Substantia nigra (tissue), 51 donors: ENCODE measurements at places on chromosomes 6 and 20.

DNA sequence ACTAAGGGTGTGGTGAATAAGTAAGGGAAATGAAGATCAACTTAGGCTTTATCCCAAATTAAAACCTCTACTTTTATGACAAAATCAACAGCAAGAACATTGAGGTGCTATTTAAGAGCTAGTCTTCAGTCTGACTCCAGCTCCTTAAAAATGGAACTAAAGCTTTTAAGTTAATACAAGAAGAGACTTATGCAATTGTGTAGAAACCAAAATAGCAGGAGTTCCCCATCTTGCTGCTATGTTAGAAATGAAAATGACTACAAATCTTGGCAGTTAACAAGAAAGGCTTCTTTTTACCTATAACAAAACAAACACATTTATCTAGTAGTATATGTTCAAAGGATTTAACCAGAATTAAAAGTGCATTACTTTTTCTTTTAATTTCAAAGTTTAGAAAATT lies 25.7 kb downstream of the HMGN3 start:
- no peak for DNase-seq

- no peak for DNase-seq
Measured at GRCh38 chr20:8330785-8331695, 199.0 kb downstream of the PLCB1 start.

- no peak for DNase-seq
Measured at GRCh38 chr6:53837865-53838769, 43.3 kb downstream of the LRRC1 start.

DNA sequence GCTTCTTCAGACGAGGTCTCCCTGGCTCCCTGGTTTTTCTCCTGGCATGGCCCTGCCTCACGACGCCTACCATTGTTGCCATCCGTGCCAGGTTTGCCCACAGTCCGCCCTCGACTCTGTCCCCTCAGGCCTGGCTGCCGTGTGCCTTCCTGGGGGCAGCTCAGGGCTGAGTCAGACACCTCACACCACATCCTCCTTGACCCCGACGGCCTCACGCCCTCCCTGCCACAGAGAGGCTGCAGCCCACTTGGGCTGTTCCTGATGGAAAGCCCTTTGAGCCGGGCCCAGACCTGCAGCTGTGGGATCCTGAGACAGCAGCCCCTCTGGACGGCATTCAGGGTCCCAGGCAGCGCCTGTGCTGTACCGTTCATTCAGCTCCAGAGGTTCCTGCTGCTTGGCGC lies 108.3 kb downstream of the PSMB1 start:
- no peak for DNase-seq

- no peak for DNase-seq
Measured at GRCh38 chr6:116682334-116682712, 1.3 kb downstream of the KPNA5 start.

DNA sequence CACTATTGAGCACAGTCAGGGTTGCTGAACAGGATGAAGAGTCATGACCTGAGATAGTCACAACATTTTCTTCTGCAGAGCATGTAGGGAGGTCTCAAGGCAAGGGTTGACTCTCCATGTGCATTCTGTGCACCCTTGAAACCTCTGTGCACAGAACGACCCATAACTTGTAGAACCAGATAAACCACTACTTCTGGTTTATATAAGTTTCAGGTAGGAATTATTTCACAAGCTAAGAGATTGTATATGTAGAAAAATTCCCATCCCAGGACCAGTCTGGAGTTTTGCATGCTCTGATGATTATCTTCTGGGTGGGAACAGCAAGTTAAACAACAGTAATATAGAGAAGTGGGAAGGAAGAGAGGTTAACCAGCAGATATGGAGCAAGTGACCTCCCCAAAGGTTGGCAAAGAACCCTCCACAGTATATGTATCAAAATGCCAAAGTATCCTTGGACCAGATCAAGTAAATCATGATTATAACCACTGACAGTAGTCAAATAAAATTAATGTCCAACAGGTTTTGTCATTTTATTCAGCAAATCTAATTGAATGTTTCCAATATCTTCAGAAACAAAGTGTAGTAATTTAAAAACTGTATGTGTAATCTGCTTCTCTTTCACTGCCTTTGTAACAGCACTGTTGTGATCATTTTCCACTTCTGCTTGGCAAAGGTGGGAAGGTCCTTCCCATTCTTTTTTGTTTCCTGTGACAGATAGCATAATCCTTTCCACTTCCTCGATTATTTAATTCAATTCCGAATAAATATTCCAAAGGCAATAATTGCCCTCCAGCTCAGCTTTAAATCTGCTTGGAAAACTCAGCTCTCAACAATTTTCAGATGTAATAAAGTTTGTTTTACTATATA lies 104.4 kb downstream of the SYNE1 start:
- DNase-seq: no peak

GRCh38 chr20:40197691-40198090 lies 491.3 kb downstream of the MAFB start:
- no peak for DNase-seq

DNA sequence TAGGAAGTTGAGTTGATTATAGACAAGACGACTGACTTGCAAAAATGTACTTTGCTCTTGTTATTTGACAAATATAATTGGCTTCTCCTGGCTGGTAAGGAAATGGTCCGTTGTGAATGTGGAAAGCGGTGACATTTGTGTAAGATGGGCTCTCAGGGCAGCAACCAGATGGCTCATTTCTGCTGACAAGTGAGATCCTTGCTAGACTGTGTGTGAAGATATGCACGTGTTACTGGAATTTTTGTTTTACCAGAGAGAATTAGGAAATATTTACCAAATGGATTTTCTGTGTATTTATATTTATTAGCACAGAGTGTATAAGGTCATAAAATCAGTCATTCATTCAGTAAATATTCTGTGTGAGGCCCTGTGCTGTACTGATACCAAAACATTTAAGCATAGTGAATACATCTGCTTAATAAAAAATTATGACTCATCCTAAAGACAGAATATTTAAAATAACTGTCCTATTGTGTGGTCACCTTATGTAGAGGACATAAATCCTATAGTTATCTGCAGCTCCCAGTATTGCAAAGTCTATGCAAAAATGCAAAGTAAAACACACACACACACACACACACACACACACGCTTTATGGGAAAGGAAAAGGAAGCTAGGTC lies 109.9 kb upstream of the ASF1A start:
- DNase-seq: no peak

GRCh38 chr6:27290065-27290849 lies 21.8 kb downstream of the POM121L2 start:
- no peak for DNase-seq

DNA sequence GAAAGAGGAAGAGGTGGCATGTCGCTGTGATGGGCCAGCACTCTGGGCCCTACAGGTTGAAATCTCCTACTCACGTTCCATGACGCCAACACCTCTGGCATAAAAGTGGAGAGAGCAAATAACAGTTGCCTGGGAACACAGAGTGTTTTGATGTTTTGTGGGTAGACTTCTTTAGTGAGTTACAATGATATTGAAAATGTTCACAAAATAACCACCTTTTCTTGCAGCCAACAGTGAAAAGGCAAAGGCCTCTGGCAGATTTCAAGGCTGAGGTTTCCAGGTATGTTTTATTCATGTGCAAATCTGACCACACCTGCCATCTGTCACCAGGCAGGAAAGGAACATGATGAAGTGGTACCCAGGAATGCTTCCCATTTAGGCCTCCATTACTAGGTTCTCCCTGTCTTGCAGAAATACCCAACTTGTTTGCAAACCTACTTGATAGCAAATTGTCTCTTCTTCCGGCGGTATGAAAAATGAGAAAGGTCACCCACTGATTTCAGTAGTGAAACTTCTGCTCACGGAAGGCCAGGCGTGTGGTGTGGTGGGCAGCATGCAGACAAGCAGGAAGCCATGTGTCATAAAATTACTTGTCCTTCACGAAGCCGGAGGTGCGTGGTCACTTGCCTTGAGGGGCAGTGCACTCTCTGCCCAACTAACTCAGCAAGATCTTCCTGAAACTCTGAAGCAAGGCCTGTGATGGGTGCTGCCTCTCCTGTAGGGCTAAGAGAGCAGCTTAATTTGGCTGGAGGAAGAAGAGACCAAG lies 299.1 kb upstream of the PRDM1 start:
- DNase-seq: no peak
